Motor neuron (in vitro differentiated cells): ENCODE measurements at places on chromosomes 3 and 15. TPM values are rescaled to one million over a fixed set of nuclear protein-coding genes. Genes with fewer than 3 reads are reported as not detected.

Gene DNASE1L3
- 0.21 and 0.23 TPM in 2 replicates for total RNA-seq

Gene MCTP2
- 1.00 and 1.1 TPM in 2 replicates for total RNA-seq

Gene SLC27A2
- 0.50 and 0.87 TPM in 2 replicates for total RNA-seq

Gene AGBL1
- 0.16 and 0.32 TPM in 2 replicates for total RNA-seq

Gene NANOGP8
- not detected in 2 replicates for total RNA-seq

Gene TM4SF1
- 0.09 TPM in 1 of 2 replicates, not detected in the other for total RNA-seq

Gene VGLL3
- total RNA-seq, result 26.8 and 27.9 TPM in 2 replicates

Gene LOXL1
- total RNA-seq, result 4.9 and 8.8 TPM in 2 replicates

Gene RBPMS2
- total RNA-seq, result 2.3 and 2.7 TPM in 2 replicates

Gene KLHL18
- 18.0 and 22.8 TPM in 2 replicates for total RNA-seq

Gene GOLGA6B
- not detected in 2 replicates for total RNA-seq
